ENCODE measurements at places on chromosomes 4 and X. TPM values are rescaled to one million over a fixed set of nuclear protein-coding genes. Genes with fewer than 3 reads are reported as not detected.

The POF1B gene
- 1.7 TPM for polyA plus RNA-seq

The GPR173 gene
- polyA plus RNA-seq, result 15.6 TPM

The CENPVL3 gene
- 1.7 TPM for polyA plus RNA-seq

The ABLIM2 gene
- polyA plus RNA-seq, result 7.6 TPM

The LGI2 gene
- 30.8 TPM for polyA plus RNA-seq

The MMRN1 gene
- polyA plus RNA-seq, result 4.6 TPM

The KCND1 gene
- 3.2 TPM for polyA plus RNA-seq

The JADE3 gene
- polyA plus RNA-seq, result 27.5 TPM

The ALAS2 gene
- polyA plus RNA-seq, result 12.8 TPM

DNA sequence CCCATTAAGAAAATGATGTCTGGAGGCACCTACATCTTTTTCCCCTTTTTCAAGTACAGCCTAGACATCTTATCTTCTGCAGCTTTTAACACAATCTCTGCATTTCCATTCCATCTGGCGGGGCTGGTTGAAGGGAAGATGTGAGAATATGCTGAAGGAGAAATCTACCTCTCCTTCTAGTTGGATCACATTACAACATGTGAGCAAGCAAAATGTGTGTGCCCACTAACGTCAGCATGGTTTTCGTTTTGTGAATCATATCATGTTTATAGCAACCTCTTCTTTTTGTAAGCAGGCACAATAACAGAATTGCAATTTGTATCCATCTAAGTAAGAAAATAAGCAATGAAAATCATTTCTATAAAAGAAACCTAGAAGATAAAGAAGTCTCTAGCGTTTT lies 28.9 kb upstream of the MID1 start:
- no peak for DNase-seq

GRCh38 chrX:74779175-74779574 lies 146.1 kb downstream of the NEXMIF start:
- DNase-seq, result no peak

DNA sequence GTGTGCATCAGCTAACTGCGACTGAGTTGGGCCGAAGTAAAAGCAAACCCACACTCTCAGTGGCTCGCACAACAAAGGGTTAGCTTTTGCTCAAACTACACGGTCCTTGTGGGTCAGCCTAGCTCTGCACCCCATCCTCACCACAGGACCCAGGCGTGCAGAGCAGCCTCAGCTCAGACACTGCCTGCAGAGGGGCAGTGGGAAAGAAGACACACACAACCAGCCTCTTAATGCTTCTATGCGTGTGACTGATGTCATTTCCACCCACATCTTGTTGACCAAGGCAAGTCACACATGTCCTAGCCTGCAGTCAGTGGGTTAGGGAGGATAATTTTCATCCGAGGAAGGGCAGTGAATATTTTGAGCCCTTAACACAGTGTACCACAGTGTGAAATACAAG lies 40.5 kb downstream of the HMGB2 start:
- DNase-seq, result no peak

DNA sequence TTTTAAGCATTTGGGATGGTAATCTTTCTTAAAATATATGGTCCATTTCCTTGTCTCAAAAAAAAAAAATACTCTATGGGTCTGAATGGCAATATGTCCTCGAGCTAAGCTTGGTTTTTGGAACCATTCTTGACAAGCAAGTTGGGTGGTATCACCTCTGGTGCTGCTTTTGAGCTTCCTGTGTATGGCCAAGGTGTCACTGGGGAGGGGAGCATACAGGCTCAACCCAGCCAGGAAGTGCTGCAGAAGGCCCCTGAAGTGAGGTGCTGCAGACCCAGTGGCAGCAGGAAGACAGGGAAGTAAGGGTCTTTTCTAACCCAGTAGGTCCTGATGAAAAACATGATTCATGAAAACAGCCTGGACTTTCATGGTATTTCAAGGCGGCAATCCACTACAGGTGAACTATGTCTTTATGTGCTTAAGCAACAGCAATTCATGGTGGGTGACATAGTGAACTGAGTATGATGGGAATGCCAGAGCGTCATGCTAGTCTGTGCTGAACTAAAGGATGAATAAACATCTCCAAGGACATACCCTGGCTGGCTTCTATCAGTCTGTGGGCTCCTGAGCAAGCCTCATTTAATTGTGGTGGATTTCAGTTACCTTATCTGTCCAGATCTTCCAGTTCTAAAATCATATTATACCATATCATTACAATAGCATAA lies 15.1 kb downstream of the TRAPPC2 start:
- DNase-seq, result no peak

DNA sequence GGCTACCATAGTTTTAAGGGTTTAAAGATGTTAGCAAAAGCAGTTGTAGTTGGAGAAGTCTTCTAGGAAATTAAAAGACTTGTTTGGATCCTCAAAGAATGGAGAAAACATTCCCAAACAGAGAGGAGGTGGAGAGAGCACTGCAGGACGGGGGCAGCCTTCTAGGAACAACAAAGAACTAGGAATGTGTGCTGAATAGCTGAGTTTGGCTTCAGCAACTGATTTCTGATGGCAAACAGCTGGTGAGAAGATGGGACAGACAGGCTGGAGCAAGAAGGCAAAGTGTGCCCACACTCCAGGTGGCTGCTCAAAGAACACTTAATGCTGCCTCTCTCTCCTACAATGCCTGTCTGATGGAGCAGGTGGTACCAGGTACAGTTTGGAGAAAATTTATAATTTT lies 1331.1 kb downstream of the ADGRL3 start:
- DNase-seq, result no peak

DNA sequence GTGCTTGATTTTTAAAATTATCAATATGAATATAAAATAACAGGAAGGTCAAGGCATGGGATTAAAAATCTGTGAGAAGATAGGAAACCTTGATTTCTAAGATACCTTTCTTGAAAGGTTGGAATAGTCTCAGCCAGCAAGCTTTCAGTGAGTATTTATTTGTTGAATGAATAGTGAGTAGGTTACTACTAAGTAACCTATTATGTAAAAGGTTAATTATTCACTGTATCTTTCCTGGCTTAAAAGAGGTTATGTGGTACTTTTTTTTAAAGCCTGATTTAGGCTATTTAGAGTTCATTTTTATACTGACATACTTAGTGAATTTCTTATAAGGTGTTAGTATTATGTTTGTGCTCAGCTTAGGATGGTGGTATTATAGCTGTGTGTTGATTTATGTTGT lies 123.5 kb downstream of the PTPN13 start:
- DNase-seq, result peak; percentile 42

- no peak for DNase-seq
These were observed 117.4 kb upstream of the LIMCH1 start for GRCh38 chr4:41420541-41420940.

DNA sequence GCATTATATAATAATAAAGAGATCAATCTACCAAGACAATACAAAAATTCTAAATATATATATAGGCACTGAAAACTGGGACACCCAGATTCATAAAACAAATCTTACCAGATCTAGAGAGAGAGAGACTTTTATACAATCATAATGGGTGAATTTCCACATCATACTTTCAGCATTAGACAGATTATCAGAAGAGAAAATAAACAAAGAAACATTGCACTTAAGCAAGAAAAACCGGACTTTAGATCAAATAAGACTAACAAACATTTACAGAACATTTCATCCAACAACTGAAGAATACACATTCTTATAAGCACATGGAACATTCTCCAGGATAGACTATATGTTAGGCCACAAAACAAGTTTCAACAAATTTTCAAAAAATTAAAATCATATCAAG lies 245.1 kb downstream of the INPP4B start:
- DNase-seq, result no peak

DNA sequence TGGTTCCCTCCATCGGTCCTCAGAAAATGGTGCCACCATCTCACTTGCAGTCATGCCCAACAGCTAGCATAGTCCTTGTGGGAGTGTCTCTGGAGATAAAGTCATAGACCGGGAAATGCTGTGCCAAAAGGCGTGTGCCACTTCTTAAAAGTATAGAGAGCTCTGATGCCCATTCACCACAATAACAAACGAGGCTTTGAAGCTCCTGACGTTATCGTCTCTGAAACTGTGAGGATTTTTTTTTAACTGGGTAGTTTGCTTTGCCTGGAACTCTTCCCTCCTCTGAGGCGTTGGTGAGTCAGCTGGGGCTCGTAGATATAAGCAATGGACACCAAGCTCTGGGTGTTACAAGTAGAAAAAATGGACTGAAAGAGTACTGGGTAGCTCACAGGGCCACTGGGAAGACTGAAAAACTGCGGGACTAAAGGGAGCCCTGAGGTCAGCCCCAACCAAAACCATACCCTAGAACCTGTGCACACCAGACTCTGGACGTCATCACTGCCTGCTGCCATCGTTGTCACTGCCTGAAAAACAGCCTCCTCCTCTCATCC lies 89.4 kb upstream of the TRIM2 start:
- no peak for DNase-seq

DNA sequence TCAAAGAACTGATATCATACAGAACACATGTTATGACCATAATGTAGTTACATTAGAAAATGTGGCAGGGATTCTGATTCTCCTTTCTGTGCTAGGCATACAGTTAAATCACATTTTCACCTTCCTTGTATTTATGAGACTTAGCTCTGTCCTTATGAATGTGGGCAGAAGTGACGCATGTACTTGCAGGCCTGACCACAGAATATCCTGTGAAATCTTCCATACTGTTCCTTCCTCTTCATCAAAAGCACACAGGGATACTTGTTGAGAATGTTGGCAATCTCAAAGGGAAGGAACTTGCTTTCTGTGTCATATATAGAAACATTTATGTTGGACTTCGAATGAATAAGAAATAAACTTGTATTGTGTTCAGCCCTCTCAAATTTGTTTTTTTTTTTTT lies 17.2 kb upstream of the MYOZ2 start:
- DNase-seq, result no peak

DNA sequence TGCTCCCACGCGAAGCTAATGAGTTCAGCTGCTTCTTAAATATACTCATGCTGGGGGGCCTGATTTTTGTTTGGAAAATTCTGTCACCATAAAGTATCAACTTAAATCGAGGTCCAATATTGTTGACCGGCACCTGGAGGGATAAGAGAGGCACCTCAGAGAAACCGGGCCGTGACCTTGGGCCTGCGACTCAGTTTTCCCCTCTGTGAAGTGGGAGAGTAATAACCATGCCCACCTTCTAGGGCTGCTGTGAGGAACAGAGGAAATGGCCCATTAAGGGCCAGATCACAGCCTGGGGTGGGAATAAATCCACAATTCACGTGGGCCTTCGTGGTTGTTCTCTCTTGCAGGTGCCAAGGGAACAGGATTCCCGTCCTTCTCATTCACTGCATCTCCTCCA lies 39.4 kb downstream of the ZBTB49 start:
- DNase-seq, result no peak

DNA sequence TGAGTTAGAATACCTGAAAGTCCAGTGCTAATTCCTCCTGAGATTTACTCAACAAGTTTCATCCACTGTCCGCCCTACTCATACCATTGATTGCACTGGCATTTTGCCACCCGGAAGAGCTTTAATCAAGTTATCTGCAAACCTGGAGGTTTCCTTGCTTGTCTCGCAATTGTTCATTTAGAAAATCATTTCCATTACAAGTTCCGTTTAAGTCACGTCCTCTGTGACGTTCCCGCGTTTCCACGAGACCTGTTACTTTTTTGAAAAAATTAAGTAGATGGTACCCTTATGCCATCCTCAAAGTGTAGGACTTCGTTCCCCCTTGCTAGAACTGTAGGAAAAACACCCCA lies 761 bp upstream of the FRYL start:
- DNase-seq, result no peak

DNA sequence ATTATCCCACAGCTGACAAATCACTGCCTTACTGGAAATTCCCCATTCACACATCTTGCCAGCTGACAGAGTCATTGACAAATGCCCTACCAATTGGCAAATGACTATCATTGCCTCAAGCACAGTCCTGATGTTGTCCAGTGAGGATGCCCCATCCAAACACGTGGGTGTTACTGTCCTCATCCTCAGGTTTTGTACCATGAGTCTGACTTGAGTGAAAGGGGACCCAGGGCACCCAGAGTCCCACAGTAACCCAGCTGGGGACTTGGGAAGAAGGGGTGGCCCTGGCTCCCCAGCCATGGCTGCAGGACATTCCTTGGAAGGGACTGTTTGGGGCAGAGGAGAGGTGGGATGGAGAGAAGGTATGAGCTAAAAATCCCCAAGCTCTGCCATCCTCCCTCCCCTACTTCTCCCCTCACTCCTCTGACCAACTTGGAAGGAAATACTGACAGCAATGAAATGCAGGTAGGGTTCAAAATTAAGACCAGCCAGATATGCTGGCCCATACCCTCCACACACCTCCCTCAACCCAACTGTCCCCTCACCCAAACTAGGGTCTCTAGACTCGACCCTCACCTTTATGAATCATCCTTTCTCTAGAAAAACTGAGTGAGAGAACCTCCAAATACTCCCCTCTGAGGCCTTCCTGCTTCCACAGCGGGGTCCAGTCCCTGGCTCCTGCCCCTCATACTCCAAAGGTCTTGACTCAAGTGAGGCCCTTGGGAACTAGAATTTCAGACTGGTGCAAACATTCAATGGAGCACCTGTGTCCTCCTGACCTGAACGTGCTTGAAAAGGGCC lies 5.1 kb downstream of the TIMP1 start:
- DNase-seq, result no peak

DNA sequence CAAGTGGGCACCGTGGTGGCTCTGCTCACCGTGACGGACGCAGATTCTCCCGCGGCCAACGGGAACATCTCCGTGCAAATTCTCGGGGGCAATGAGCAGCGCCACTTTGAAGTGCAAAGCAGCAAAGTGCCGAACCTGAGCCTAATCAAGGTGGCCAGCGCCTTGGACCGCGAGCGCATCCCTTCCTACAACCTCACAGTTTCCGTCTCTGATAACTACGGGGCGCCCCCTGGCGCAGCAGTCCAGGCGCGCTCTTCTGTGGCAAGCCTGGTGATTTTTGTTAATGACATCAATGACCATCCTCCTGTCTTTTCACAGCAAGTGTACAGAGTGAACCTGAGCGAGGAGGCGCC lies 2.7 kb downstream of the FAT4 start:
- no peak for DNase-seq

- no peak for DNase-seq
These were observed 24.0 kb downstream of the SMIM14 start for GRCh38 chr4:39614487-39615162.

DNA sequence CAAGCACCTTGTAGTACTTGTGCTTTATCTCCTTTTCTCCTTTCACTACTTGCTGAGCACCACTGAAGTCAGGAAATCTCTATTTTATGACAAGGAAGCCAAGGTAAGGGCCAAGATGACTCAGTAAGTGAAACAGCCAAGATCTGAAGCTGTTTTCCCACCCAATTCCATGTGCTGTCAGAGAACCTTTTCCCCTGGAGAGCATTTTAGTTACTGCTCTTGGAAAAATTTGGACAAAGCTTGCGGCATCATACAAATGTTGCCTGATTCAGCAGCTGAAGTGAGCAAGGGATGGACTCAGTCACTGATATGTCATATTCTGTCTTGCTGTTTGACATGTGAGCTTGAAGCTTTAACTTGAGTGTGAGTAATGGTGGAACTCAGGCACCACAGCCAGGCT lies 391.4 kb downstream of the RAB28 start:
- DNase-seq, result no peak

GRCh38 chrX:1518512-1518911 lies 18.5 kb downstream of the P2RY8 start:
- no peak for DNase-seq

DNA sequence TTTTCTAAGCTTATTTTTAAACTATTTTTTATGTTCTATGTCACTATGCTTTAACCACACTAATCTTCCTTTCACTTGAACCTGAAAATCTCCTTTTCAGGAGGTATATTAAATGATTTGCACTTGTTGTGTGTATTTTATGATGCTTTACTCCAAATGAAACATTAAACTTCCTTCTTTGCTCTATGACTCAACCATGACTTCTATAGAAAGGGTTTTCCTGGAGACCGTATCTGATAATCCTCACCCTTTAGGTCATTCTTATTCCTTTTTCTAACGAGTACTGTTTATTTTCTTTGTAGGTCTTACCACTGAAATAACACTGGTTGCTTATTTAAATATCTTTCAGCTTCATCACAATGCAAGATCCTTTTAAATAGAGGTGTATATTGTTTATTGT lies 1163.2 kb downstream of the PCDH18 start:
- no peak for DNase-seq

Measured in right renal pelvis (tissue), 4 donors.